ENCODE measurements at places on chromosomes 5 and 9. TPM values are rescaled to one million over a fixed set of nuclear protein-coding genes. Genes with fewer than 3 reads are reported as not detected.

DNA sequence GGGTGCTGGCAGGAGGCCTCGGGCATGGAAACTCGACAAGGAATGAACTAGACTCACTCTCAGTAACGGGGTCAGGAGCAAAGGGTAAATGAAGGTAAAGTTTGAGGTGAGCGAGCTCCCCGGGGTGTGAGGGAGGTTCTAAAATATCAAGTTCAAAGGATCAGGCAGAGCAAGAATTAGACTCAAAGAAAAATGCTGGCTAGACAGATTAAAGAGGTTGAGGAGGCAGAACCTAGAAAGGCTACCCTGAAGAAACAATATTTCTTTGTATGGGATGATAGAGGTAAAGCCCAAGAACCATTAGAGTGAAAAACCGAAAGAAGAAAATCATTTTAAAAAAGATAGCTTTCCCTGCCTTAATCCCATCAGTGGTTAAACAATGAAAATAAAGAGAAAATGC lies 386.7 kb upstream of the MEF2C start:
- DNase-seq, result no peak

Gene SLC4A9
- not detected for total RNA-seq

Gene GCNT4
- 0.19 TPM for total RNA-seq

Gene RPL12
- 1,693 TPM for total RNA-seq

Measured in dermis blood vessel endothelial cell (primary cell).